Esophagus muscularis mucosa (tissue), 4 donors: ENCODE measurements at places on chromosomes 4 and X. TPM values are rescaled to one million over a fixed set of nuclear protein-coding genes. Genes with fewer than 3 reads are reported as not detected.

Gene S100P
- total RNA-seq = 0.99 TPM

Gene MAD2L1
- total RNA-seq = 0.99 TPM

Gene TMEM156
- not detected for total RNA-seq

Gene RHOXF2
- total RNA-seq = not detected

Gene SPANXB1
- not detected for total RNA-seq

Gene S100G
- not detected for total RNA-seq

Gene AADAT
- 7.2 TPM for total RNA-seq

Gene GRIA3
- total RNA-seq = 0.83 TPM

Gene MAMLD1
- 2.5 TPM for total RNA-seq

Gene HMX1
- total RNA-seq = not detected

Gene ARHGEF38
- not detected for total RNA-seq

Gene HS6ST2
- 0.29 TPM for total RNA-seq

GRCh38 chr4:163171590-163171989 is 4.9 kb upstream of the NAF1 start:
- no peak overlapping the region for H3K27ac ChIP-seq
- H3K4me1 ChIP-seq = peaks cover 4% of the 10 kb centered on the region
- no peaks in the 10 kb centered on the region for H3K36me3 ChIP-seq
- no peak for DNase-seq

DNA sequence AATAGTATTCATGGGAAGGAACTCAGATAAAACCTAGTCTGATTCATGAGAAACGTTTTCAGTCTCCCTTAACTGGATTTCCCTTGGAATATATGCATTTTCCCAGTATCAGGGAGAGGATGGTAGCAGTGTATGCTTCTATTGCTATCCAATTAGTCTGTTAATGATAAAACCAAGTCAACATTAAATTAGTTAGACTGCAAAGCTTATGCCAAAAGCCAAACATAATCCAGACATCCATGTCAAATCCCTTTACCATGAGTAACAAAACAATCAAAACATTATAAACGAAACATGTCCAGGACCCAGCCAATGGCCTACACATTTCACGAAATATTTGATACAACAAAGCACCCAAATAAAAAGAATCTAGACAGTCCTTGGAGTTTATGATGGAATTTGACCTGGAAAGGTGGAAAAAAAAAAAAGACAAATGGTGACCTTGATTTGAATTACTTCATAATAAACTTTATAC is 34.5 kb upstream of the VEGFD start:
- no peak for DNase-seq
- no peak overlapping the region for H3K4me3 ChIP-seq
- no peaks in the 10 kb centered on the region for H3K36me3 ChIP-seq
- H3K27me3 ChIP-seq = no peaks in the 10 kb centered on the region
- H3K27ac ChIP-seq = no peak overlapping the region

DNA sequence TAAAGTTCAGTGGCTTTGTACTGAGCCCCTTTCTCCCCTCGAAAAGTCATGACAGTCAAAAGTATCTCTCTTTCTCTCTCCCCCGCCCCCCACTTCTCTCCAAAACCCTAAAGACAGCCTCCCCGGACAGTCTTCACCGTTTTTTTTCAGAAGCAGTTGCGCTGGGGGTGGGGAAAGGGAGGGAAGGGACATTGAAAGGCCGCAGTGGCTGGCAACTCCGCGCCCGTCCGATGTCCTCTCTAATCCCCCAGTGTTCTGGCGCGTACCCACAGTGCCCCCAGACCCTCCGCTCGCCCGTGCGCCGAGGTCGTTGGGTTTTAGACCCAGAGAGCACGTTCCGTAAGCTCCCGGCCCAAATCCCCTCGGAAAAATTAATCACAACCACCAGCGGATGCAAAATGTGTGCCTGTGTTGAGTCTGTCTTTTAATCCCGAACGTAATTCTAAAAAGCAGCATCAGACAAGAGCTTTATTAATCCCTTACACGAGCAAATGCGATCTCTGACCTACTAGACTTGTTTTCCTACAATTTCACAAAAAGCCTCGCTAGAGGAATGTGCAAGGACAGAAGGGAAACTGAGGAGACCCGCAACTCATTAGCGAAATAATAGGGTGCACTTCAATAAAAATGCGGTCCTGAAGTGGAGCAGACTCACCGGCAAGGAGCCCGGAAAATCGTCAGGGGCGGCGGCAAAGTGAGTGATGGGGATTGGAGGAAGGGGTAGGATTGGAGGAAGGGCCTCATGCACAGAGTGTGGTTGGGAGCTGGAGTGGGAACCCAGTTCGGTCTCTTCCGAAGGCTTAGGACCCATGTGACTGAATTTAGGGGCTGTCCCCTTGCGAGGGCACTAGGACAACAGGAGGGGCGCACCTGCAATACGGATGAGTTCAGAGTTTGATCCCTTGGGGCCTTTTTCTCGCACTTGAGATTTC is 12.2 kb upstream of the PRDM8 start:
- H3K36me3 ChIP-seq = peaks cover 9% of the 10 kb centered on the region
- peak overlapping the region; percentile 87 for H3K27ac ChIP-seq
- peaks cover 45% of the 10 kb centered on the region for H3K4me1 ChIP-seq
- H3K27me3 ChIP-seq = no peaks in the 10 kb centered on the region
- H3K4me3 ChIP-seq = peak overlapping the region; percentile 89
- peak; percentile 89 for DNase-seq

DNA sequence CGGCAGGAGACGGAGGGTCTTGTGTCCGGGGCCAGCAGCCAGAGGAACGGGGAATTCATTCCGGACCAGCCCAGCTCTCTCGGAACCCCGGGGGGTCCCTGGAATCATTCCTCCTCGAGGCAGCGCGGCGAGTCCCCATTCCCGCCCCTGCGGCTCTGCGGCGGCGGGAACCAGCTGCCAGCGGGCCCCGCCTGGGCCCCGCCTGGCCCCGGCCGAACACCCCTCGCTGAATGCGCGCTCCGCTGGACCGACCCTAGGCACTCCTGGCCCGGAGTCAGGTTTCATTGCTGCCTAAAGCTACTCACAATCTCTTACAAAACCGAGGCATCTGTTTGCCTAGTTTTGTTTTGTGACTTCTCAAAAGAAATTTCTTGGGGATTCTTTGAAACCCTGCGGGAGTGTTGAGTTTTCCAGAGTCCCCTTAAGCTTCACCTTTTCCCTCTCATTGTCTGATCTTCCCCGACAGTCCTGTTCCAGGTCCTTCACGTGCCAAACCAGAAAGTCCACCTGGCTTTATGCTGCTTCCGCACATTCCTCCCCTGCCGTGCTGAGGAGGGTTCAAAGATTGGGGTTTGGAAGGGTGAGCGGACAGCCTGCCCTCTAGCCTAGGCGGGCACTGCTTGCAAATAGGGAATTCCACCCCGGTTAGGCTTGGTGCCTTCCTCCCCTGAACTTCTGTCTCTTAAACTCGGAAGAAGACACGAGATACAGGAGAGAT is 789 bp downstream of the ARHGAP10 start:
- peaks cover 40% of the 10 kb centered on the region for H3K4me1 ChIP-seq
- H3K27me3 ChIP-seq = no peaks in the 10 kb centered on the region
- peak overlapping the region; percentile 98 for H3K4me3 ChIP-seq
- DNase-seq = no peak
- peak overlapping the region; percentile 93 for H3K27ac ChIP-seq
- no peaks in the 10 kb centered on the region for H3K36me3 ChIP-seq

DNA sequence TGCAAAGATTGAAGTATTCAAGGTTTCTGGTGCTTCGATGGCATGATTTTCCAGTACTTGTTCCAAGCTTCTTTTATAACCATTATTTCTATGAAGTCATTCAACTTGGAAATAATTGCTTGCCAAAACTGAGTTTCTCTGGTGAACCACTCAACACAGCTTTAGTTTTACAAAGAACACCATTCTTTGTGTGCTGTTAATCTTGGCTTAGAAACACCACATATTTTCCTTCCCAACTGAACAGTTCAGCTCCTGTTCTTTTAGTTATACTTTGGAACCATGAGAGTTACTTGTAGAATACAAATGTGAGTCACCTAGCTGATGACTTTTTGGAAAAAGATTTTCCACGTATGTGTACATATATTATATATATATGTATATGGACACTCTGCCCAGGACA is 32.7 kb downstream of the TMEM47 start:
- H3K36me3 ChIP-seq = no peaks in the 10 kb centered on the region
- H3K4me3 ChIP-seq = no peak overlapping the region
- H3K27me3 ChIP-seq = no peaks in the 10 kb centered on the region
- no peak overlapping the region for H3K27ac ChIP-seq
- no peaks in the 10 kb centered on the region for H3K4me1 ChIP-seq

DNA sequence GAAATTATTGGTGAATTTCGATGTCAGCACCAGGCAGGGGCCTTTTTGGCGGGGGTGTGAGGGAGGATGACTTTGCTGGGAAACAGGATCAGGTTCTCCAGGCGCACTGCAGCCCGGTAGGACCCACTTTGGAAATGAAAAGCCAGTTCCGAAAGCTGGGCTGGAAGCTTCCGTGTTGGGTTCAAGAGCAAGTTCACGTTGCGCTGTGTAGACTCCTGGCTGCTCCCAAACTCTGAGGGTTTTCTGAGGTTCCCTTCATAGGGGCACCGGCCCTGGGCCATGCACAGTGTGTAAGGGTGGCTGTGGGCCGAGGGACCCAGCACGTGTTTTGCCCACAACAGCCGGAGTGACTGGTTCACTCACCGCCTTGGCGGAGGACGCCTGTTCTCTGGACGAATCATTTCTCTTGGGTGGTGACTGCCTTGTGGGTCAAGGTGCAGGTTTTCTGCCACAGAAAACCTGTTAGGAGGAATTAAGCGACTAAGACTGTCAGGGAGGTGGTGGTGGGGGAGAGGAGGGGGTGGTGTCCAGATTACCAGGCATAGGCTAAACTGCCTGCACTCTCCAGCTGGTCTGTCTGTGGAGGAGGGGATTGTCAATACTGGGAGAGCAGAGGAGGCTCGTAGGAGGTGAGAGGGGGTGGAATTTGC is 8.0 kb downstream of the SHOX start:
- peak; percentile 62 for DNase-seq
- peaks cover 8% of the 10 kb centered on the region for H3K4me1 ChIP-seq
- H3K27ac ChIP-seq = no peak overlapping the region
- no peaks in the 10 kb centered on the region for H3K36me3 ChIP-seq
- no peak overlapping the region for H3K4me3 ChIP-seq

- H3K4me1 ChIP-seq = no peaks in the 10 kb centered on the region
- no peak overlapping the region for H3K27ac ChIP-seq
- DNase-seq = no peak
- no peaks in the 10 kb centered on the region for H3K36me3 ChIP-seq
- H3K4me3 ChIP-seq = no peak overlapping the region
These were observed 304.5 kb downstream of the CBLL2 start for GRCh38 chrX:22577181-22577580.

- H3K4me1 ChIP-seq = no peaks in the 10 kb centered on the region
- peaks cover 51% of the 10 kb centered on the region for H3K27me3 ChIP-seq
- H3K36me3 ChIP-seq = no peaks in the 10 kb centered on the region
- no peak overlapping the region for H3K27ac ChIP-seq
- DNase-seq = no peak
- no peak overlapping the region for H3K4me3 ChIP-seq
These were observed 192.5 kb downstream of the ASMT start for GRCh38 chrX:1807301-1807731.

DNA sequence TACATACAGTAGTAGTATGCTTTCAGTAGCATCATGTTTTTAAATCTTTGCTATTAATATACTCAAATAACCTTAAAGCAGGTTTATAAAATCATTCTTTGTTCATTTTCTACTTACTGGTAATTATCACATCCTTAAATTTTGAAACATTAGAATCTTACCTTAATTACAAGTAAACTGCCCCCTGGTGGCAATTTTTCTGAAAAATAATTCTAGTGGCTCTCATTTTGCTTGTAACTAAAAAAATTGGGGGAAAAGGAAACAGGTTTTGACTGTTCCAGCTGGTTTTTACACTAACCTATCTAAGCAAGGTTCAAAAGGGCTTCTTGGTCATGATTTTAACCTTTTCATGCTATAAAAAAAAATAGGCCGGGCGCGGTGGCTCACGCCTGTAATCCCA is 18.5 kb upstream of the DCAF4L1 start:
- no peaks in the 10 kb centered on the region for H3K36me3 ChIP-seq
- no peaks in the 10 kb centered on the region for H3K27me3 ChIP-seq
- no peak overlapping the region for H3K4me3 ChIP-seq

GRCh38 chrX:48983081-48983480 is 11.4 kb upstream of the KCND1 start:
- H3K4me1 ChIP-seq = no peaks in the 10 kb centered on the region
- no peak overlapping the region for H3K27ac ChIP-seq
- DNase-seq = no peak
- peaks cover 49% of the 10 kb centered on the region for H3K36me3 ChIP-seq

DNA sequence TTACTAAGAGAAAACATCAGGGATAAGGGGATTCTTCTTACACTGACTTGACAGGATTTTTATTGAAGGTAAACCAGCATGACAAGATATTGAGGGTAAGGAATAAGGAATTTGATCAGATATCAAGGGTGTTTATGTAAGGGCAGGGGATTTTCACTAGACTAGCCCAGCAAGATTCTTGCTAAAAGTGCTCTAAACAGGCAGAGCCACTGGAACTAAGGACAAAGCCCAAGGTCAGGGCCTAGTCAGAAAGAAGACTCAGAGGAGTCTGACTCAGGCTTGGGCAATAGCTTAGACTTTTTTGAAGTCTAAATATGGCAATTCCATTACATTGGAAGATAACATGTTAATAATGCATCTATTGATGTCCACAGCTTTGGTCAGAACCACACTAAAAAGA is 6.5 kb upstream of the GLRA3 start:
- H3K4me3 ChIP-seq = no peak overlapping the region
- no peaks in the 10 kb centered on the region for H3K36me3 ChIP-seq
- H3K27ac ChIP-seq = no peak overlapping the region
- DNase-seq = no peak
- no peaks in the 10 kb centered on the region for H3K4me1 ChIP-seq

- no peak for DNase-seq
- H3K27ac ChIP-seq = no peak overlapping the region
- no peak overlapping the region for H3K4me3 ChIP-seq
- H3K36me3 ChIP-seq = no peaks in the 10 kb centered on the region
These were observed 18.4 kb downstream of the GRIA3 start for GRCh38 chrX:123202523-123202922.

GRCh38 chr4:85756938-85757337 is 282.0 kb downstream of the ARHGAP24 start:
- no peaks in the 10 kb centered on the region for H3K27me3 ChIP-seq
- H3K27ac ChIP-seq = no peak overlapping the region
- peaks cover 14% of the 10 kb centered on the region for H3K4me1 ChIP-seq
- DNase-seq = no peak
- no peaks in the 10 kb centered on the region for H3K36me3 ChIP-seq
- H3K4me3 ChIP-seq = no peak overlapping the region

DNA sequence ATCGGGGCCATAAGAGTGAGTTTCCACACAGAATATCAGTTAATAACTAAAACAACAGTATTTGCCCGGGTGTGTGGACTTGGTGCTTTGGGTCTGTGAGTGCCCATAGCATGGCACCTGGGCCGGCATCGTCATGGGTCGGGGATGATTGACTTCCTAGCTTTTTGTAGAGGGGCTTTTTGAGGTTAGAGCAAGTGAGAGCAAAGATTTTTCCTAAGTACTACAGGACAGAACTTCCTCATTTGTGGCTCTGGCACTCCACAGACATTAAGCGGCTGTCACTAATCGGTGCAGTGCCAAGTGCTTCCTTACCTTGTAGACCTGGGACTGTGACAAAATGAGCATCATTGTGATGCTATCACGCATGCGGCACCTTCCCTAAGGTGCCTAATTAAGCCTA is 81.0 kb downstream of the SHROOM2 start:
- no peaks in the 10 kb centered on the region for H3K4me1 ChIP-seq
- DNase-seq = no peak
- H3K4me3 ChIP-seq = no peak overlapping the region
- H3K27me3 ChIP-seq = no peaks in the 10 kb centered on the region
- H3K36me3 ChIP-seq = no peaks in the 10 kb centered on the region

- H3K36me3 ChIP-seq = no peaks in the 10 kb centered on the region
- peaks cover 2% of the 10 kb centered on the region for H3K4me1 ChIP-seq
- no peak for DNase-seq
- H3K27me3 ChIP-seq = no peaks in the 10 kb centered on the region
- no peak overlapping the region for H3K4me3 ChIP-seq
These were observed 102.9 kb upstream of the EOLA2 start for GRCh38 chrX:150041208-150041607.
